ENCODE measurements at places on chromosomes 3 and 15. TPM values are rescaled to one million over a fixed set of nuclear protein-coding genes. Genes with fewer than 3 reads are reported as not detected.

Gene HESX1
- 0.33 TPM for total RNA-seq

Gene GOLGB1
- 20.6 TPM for total RNA-seq

Gene GPR149
- not detected for total RNA-seq

Gene ISLR
- 0.35 TPM for total RNA-seq

Gene PLA2G4E
- not detected for total RNA-seq

Gene ZNF619
- 1.3 TPM for total RNA-seq

All from A549 treated with CORT108297 at 1 μM for 4 hours (cell line).